ENCODE measurements at places on chromosomes 12 and 14.

DNA sequence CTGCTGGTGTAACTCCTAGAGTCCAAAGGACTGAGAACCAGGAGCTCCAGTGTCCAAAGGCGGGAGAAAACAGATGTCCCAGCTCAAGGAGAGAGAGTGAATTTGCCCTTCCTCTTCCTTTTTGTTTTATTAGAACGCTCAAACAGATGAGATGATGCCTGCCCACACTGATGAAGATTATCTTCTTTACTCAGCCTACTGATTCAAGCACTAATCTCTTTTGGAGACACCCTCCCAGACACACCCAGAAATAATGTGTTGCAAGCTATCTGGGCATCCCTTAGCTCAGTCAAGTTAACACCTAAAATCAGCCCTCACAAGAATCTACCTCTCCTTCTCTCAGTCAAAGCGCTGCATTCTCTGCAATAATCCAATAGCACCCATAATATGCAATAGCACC, 78.2 kb upstream of the BCL2L14 start:
- no peak for DNase-seq

DNA sequence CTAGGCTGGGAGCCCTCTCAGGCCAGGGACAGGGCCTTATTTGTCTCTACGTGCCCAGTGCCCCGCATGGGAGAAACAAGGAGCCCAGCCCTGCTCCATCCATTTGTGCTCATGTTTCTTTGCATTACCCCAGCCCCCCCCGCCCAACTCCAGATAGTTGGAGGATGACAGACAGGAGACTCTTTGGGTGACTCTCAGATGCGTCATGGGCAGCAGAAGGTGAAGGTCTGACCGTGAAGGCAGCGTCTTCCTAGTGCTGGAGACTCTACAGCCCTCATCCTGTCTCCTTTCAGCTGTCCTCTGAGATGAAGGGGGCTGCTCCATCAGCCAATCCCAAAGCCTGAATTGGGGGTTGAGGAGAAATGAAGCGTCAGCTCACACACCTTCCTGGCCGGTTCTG, 283 bp upstream of the PSMB11 start:
- no peak for DNase-seq

DNA sequence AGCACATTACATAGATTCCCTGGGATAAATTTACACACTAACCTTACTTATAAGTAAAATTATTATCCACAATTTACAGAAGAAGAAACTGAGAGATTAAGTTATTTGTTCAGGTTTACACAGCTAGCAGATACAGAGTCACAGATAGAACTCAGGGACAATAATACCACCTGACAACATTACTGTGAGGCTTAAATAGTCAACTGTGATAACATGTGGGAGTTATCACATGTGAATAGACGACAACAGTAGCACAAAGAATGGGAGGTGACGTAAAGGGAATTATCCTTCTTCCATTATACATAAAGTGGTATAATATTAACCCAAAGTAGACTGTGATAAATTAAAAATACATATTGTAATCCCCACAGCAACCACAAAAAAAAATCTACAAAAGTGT, 6.2 kb upstream of the SPIC start:
- no peak for DNase-seq

- peak; percentile 26 for DNase-seq
These were observed 559.9 kb downstream of the TRHDE start for GRCh38 chr12:72832024-72832423.

DNA sequence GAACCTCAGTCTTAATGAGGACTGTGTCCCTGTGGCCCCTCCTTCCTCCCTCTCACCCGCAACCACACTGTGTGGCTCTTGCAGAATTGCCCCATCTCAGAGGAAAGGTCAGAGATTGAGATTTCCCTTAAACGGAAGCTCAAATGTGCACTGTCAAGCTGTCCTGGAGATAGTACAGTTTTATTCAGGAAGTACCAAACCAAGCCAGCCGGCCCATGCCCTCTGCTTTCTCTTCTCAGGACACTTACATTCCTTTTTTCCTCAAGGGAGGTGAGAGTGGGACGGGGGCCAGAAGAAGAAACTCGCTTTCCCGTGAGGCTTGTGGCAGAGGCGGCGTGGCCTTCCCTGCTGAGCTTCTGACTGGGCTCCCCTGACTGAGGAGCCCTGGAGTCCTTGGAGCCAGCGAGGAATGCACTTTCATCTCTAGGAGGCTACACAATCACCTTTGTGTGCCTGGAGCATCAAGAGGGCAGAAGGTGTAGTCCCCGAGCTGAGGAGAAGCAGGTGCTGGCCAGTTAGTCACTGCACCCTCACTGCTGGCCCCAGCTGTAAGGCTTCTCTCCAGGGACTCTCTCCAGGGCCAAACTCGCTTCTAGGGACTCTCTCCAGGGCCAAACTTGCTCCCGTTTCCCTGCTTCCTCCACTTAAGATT, 24.1 kb upstream of the ATP2A2 start:
- DNase-seq: peak; percentile 32

DNA sequence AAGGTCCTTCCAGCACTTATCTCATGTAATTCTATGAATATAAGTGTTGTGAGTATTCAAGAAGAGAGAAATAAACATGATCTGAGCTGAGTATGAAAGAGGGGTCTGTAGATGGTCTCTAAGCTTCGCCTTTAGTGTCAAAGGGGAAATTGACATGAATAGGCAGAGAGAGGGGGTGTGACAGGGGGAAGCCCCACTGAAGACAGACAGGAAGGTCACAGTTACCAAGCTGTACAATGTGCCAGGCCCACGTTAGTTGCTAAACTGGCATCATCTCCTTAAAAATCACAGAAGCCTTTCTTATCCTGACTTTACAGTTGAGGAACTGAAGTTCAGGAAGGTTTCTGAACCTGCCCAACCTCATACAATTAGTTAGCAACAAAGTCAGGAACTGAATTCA, 7.6 kb downstream of the ARHGEF40 start:
- DNase-seq: no peak

DNA sequence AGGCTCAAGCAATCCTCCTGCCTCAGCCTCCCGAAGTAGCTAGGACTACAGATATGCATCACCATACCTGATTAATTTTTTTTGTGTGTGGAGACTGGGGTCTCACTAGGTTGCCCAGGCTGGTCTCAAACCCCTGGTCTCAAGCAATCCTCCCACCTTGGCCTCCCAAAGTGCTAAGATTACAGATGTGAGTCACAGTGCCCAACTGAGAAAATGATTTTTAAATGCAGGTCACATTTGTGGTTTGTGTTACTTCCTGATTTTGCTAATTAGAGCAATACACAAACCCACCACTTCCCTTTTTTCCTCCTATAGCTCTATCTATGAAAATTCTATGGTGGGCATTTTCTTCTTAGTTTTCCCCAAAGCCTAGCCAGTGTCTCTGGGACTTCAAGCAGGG, 45.5 kb upstream of the TMEM263 start:
- DNase-seq: peak; percentile 69

DNA sequence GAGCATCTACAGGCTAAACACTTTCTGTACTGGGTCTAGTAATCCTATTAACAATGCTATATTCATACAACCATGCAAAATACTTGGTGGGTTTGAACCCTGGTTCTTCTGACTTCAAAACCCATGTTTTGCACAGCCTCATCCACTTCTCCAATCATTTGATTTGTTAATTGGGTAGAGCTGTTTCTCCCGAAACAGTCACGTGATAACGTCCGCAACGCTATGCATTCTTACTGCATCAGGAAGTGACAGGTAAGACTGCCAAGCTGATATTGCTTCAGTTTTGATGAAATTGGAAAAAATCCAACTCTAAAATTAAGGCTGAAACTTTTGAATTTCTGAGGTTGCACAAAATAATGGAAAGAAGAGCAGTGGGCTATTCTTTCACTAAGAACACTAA, 30.4 kb upstream of the RNU6-7 start:
- DNase-seq: peak; percentile 17

DNA sequence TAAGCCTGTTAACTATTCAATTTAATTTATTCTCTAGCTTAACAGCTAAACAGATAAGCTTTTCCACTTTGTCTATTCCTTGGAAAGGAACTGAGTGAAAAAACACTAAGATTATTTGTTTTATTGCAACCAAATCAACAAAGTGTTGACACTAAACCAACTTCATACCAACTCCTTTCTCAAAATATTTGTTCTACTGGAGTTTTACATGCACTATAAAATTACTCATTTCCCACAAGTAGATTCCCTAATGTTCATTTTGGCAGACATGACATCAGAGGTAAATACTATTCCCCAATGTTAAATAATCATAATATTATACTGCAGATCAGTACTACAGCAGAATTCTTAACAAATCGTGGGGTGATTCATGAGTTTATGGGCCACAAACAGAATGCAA, 231.4 kb downstream of the TTC6 start:
- no peak for DNase-seq

DNA sequence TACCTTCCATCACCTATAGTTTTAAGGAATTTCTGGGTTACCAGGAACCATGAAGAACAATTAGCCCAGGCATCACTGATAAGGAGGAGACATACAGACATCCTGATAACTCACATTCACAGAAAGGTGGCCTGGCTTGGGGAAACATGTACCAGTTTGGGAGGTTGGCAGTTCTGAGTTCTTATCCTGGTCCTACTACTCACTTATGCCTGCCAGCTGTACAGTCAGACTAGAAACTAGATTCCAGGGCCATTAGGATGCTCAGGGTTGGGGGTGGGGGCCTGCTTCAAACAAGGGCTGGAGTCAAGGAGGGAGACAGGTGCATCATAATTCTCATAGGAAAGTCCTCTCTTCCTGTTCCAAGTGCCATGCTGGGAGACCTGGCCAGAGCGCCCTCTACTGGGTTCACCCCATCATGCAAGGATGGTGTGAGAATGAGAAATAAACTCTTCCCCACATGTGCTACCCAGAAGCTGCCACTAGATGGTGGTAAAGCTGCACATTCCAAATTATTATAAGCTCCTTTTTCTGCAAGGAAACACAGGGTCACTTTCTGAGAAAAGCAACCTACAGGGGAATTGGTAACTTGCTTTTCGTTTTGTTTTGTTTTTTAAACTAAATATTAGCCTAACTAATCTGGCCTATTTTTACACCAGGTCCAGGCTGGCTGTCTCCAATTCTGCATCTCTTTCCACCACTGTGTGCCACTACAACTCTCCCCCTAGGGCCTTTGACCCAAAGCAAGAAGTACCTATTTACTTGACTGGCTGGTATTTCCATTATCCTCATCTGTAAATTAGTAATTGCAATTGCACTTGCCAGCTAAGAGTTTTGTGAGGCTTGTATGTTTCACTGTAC, 14.5 kb downstream of the OAS2 start:
- DNase-seq: peak; percentile 74

DNA sequence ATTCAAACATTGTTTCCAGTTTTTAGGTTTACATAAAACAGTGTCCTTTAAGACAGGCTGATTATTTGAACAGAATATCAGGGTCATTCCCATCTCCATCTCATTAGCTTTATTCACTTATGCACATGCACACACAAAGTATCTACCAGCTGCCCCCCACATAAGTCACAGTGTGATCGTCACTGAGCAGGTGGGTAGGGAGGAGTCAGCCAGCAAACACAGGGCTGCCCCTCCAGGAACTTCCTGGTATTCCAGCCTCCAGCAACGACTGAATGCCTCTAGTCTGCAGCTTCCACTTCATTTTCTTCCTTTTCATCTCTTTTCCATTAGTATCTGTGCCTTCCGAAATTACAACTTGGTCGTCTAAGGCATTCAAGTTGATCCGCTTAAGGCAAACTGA, 48.8 kb upstream of the FOXN3 start:
- DNase-seq: no peak

- no peak for DNase-seq
These were observed 45.5 kb downstream of the TSPAN11 start for GRCh38 chr12:30972035-30972434.

- no peak for DNase-seq
These were observed 173.3 kb downstream of the CCDC59 start for GRCh38 chr12:82184844-82185243.

GRCh38 chr14:63224196-63224595, 20.0 kb downstream of the RHOJ start:
- no peak for DNase-seq

DNA sequence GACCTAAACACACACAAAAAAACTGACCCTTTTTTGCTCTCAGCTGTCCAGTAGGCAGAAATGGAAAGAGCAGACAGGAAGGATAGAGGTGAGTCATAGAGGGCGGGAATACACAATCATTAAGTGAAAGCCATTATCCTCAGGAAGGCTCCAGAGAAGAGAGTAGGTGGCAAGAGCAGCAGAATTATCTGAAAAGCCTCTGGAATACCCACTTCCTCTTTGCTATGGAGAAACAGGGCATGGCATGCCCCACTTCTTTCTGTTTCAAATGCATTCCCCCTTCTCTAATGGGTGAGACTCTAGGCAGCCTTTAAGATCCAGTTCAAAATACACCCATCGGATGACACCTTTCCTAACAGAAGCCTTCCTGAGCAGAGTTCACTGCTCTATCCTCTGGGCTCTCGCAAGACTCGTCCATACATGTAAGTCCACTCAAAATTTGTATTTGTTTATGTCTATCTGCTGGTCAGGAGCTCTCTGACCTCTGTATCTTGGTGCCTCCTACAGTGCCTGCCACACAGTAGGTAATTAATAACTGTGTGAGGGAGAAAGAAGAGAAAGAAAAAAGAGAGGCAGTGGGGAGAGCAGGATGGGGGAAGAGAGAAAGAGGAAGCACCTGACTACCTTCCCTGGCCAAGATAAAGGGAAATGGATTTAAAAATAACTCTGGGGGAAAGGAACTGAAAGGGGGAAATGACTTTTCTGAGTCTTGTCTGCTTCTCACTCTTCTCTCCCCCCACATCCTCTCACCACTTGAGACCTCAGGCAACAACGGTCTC, 8.5 kb downstream of the KLHL33 start:
- peak; percentile 48 for DNase-seq

DNA sequence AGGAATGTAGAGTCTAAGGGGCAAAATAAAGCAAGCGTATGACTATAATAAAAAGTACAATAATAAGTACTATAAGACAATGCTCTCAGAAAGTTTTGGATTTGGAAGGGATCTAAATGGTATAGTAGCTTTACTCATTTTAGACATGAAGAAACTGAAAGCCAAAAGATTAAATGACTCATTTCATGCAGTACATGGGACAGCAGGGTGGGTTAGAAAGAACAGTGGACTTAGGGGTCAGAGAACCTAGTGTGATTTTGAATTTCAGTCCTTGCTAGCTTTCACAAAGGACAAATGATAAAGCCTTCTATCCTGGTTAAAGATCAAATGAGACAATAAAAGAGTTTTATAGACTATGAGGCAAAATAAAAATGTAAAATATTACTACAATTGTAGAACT, 6.8 kb upstream of the LEMD3 start:
- DNase-seq: no peak

GRCh38 chr14:67221248-67221981, 19.8 kb upstream of the PALS1 start:
- DNase-seq: no peak

DNA sequence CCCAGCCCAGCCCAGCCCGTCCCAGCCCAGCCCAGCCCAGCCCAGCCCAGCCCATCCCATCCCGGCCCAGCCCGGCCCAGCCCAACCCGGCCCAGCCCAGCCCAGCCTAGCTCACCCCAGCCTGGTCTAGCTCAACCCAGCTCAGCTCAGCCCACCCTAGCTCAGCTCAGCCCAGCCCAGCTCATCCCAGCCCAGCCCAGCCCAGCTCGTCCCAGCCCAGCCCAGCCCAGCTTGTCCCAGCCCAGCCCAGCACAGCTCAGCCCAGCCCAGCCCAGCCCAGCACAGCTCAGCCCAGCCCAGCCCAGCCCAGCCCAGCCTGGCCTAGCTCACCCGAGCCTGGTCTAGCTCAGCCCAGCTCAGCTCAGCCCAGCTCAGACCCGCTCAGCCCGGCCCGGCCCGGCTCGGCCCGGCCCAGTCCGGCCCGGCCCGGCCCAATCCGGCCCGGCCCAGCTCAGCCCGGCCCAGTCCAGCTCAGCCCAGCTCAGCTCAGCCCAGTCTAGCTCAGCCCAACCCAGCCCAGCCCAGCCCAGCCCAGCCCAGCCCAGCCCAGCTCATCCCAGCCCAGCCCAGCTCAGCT, 184.7 kb downstream of the TMEM121 start:
- DNase-seq: no peak

GRCh38 chr14:99687284-99688209, 3.4 kb downstream of the CYP46A1 start:
- DNase-seq: peak; percentile 31

All from RPMI8226 (cell line).